ENCODE measurements at places on chromosomes 7 and 10.

GRCh38 chr10:24360282-24361127 is 151.6 kb downstream of the KIAA1217 start:
- peak; percentile 80 for DNase-seq

DNA sequence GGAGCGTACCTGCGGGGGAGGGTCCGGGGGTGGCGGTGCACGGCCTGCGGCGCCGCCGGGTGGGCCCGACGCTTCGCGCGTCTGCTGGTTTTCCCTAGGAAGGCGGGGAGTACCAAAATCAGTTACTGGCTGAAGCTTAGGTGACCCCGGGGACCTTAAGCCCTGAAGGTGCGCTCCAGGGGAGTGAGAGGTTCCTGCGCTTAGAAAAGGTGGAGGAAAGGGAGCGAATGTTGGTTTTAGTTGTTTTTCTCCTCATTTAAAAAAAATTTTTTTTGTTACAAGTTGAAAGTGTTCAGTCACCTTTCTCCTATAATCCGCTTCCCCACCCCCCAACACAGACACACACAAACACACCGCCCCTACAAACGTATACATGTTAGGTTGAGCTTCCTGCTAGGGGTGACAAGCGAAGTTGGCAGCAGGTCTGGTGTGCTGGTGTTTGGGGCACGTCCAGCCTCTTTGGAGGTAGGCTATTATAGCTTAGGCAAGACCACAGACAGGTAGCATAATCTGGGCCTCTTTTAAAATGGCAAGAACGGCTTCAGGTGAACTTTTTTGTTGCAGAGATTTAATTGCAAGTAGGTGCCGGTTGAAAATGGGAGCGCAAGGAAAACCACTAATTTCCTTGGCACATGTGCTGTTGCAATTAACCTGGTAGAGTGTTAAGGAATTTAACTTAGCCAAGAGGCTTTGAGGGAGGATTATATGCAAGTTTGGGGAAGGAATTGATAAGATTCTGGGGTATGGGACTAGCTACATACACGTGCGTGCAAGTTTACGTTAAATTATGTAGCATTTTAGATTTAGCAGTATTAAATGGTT is 945 bp downstream of the ADD3 start:
- DNase-seq: peak; percentile 33

DNA sequence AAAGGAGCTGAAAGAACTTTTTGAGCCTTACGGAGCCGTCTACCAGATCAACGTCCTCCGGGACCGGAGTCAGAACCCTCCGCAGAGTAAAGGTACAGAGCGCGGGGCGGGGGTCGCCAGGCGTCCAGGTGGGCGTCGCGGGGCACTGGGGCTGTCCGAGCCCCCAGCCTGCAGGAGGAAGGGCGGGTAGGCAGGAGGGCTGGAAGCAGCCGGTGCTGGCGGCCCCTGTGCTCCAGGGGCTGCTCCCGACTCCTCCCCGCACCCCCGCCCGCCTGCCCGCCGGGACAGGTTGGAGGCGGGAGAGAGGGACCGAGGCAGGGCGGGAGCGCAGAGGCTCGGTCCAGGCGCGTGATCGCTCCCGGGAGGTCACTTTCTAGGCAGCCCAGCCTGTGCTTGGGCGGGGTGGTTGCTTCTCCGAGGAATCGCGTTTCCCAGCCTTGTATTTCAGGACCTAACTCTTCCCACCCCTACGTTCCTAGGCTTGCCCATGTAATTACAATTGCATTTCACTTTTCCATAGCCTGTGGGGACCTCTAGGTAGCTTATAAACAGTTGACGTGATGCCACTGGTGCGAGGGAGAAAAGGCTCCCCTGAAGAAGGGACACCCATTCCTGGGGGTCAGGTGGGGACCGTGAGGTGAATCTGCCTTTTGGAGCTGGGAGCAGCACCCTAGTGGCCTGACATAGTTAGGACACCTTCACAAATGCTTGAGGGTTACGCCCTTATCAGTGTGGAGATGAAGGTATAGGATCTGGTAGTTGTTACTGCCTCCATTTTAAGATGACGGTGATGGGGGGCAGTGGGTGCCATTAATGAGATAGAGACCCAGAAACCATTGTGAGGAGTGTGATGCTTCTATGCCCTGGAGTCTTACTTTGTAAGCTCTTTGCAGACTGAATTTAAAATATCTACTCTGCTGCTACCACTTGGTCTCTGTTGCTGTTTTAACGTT is 148.2 kb downstream of the CELF2 start:
- DNase-seq: no peak

- DNase-seq: no peak
These were observed 11.3 kb upstream of the ESYT2 start for GRCh38 chr7:158840604-158841003.

DNA sequence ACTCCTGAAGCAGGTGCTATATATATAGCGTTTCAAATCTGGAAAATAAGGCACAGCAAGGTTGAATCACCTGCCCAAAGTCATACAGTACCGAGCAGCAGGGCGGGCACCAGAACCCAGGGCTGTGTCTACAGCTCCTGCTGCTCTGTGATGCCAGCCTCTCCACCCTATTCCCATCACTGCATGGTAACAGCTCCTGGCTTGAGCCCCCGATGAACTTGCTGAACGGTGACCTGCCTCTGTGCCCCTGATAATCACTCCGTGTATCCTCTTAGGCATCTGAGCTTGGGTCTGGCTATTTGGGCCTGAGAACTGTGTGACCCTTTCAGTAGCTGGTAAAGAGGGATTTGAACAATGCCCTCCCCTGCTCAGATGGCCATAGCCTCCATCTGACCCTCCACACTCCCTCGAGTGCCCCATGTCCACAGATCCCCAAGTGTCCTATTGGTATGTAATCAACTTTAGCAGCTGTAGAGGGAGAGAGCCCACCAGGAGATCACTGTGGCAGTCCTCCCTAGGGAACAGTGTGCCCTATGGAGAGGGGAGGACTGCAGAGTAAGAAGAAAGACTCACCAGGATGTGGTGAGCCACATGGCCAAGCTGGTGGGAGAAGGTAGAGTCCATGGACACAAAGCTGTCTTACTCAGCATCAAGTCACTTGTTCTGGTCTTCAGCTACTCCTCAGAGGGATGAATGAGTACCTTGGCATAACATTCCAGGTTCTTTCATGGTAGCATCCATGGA is 1.1 kb upstream of the ARHGAP22 start:
- DNase-seq: no peak

DNA sequence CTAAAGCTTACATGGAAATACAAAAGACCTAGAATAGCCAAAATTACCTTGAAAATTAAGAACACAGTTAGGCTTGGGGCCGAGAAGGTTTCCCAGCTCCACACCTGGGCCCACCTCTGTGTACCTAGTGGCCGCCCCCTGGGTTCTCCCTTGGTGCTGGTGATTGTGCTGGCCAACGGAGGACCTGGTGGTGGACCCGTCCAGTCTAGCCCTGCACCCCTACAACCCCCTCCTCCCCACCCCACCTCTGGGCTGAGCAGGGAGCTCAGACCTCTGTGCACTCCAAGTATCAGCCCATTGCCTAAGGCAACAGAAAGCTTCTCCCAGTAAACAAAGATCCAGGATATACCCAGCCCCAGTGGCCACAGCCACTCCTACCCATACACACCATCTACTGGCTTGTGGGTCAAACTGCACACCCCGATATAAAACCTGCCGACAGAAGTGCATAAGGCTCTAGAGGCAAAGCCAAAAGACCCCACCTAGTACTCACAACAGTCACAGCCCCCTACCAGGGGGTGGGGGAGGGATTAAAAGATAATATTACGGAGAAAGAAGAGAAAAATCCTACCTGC is 105.0 kb upstream of the DIP2C start:
- DNase-seq: no peak

- no peak for DNase-seq
These were observed 85.8 kb downstream of the GRK5 start for GRCh38 chr10:119292968-119293760.

DNA sequence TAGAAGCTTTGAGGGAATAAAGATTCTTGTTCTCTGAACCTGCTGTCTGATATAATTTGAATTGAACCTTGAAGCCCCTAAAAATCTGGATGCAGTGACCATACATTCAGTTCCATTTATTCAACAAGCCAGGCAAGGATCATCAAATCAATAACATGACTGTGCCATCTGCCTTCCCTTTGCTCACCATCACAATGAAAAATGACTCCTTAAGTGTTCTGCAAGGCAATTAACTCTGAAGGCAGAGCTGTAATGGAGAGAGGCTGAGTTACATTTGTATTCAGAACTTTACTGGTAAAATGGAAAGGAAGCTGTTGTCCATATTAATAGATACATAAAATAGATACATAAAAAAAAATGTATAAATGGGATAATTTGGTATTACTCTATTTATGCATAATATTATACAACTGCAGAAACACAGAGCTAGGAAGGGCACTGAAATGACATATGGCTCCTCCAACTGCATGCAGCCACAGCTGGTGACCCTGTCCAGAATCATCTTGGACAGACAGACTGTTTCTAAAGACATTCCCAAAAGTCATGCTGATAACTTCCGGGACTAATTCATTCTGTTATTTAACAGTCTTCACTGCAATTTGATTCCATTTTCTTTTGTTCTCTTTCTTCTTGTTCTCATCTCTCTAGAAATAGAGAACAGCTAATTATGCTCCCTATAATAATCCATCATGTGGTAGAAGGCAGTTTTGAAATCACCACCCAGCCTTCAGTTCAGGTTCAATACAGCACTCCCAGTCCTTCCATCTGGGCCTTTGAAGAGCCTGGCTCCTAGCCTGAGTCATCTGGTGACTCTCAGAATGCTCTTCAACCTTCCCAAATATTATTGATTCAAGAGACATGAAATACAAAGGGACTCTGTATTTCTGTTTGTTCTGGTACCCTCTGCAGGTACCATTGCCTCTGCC is 412.6 kb downstream of the GFRA1 start:
- no peak for DNase-seq
